NCI-H345 (cell line): ENCODE measurements at places on chromosomes 6 and 20.

DNA sequence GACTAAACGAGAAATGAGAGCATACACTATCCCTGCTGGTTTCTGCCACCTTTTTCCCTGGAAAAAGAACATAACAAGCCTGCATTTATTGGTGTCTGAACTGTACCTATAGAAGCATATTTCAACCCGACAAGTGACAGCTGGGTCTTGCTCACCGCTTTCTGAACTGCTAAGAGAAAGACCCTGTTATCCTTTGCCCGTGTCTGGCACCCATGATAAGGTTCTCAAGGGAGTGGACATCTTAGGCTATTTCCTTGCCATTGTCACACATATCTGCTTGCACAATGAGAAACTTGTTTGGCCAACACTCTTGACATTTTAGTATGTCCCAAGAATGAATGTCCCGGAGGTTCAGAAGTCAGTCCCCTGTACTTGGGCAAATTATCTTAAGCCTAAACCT is 19.3 kb downstream of the RIPOR2 start:
- no peak for DNase-seq

- peak; percentile 71 for DNase-seq
These were observed 159.3 kb upstream of the TNFAIP3 start for GRCh38 chr6:137707590-137708360.

DNA sequence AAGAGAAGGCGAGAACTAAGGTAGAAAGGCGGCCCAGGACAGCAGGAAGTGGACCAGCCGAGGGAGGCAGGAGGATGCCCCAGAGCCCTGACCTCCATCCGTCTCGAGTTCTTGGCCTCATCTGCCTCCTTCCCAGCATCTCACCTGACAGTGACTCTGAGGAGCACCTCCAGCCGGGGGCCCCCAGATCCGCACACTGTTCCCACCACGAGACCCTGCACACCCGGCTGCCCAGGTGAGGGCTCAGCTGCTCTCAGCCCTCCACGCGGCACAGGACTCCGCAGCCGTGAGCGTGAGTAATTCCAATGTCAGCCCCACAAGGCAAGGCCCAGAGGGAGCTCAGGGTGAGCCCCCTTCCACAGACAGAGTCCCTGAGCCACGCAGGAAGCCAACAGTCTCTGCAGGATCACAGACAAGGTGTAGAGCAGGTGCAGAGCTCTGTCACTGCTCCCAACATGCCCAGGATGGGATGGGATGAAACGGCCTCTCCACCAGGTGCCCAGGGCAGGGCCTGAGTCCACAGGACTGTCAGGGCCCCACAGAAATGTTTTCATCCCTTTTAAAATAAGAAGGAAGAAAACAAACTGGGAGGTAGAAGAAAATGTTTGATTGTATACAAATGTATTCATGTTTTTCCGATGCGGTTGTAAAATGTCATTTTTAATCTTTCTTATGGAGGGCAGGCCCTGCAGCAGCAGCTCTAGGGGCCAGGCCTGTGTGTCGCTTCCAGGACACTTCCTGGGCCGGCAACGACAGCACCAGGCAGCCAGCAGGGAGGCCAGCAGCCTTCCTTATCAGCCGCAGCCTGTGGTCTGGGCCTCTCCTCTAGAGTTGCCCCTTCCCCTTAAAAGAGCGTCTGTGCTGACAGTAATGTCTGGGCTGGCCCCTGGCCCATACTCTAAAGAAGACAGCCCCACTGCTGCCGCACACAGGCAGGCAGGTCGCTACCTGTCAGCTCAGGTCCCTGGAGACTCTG is 66.9 kb downstream of the DLL1 start:
- no peak for DNase-seq

GRCh38 chr6:156719395-156719719 is 57.8 kb upstream of the ARID1B start:
- no peak for DNase-seq

DNA sequence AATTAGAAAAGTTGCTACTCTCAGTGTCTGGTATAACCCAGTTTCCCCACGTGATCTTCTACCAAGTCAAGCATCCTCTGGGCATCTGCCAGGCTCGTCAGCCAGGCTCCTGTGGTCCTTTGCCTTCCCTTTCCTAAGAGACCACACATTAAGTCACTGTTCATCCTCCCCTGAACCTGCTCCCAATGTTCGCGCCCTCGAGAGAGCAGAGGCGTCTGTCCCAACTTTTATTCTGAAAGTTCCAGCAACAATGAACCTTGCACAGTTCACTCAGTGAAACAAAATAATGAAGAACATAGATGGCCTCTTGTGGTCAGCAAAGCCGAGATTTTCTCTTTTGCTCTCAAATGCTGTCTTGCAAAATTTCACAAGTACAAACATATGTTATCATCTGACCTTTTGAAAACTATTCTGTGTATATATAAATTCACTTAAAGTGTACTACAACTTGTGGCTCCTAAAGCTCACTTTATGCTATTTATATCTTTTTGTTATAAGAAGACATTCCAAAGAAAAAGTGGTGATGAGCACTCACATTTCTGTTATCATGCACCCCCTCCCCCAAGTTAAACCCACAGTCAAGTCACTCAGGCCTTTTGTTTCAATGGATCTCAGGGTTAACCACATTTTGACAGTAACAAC is 39.2 kb upstream of the NHSL1 start:
- no peak for DNase-seq

- DNase-seq: no peak
These were observed 95.4 kb upstream of the DEFB112 start for GRCh38 chr6:50145125-50145524.

- peak; percentile 27 for DNase-seq
These were observed 125.7 kb upstream of the HDAC2 start for GRCh38 chr6:114096561-114097172.

DNA sequence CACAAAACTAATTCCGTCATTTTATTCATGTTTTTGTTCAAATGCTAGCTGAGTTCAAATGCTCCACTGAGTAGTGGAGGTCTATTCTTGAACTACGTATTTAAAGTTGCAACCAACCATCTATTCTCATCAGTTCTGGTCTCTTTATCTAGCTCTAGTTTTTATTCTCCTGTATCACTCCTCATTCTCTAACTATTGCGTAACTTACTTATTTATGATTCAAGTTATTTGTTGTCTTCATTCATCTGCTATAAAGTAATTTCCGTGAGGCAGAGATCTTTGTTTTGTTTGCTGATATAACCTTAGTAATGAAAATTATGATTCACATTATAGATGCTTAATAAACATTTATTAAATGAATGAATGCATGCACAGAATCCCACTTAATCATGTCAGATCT is 221.6 kb upstream of the ASCC3 start:
- no peak for DNase-seq

DNA sequence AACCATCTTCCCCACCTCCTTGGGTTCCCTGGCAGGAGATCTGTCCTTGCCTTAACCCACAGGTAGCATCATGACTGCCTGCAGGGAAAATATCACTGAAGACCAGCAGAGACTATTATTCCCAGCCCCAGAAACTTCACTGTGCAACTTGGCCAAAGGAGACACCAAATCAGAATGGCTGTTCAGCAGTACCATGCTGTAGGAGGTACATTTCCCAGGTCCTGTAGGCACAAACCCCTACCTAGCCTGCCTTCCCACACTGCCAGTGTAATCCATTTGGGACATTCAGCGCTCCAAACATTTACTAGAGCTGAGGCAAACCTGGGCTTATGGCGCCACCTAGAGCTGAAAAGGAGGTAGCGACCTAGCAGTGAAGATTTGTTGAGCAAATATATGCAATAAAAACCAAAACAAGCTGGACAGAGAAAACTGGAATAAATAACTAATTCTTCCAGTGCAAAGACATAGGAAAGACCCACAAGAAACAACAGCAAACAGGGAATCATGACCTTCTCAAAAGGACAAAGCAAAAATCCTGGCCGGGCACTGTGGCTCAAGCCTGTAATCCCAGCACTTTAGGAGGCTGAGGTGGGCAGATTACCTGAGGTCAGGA is 60.3 kb downstream of the VTA1 start:
- no peak for DNase-seq

GRCh38 chr6:85452441-85452881 is 2.6 kb downstream of the NT5E start:
- no peak for DNase-seq

- DNase-seq: peak; percentile 94
These were observed at the start of gene CITED2 for GRCh38 chr6:139374357-139375225. Gene CITED2, minus strand, starts transcription at chr6:139374648. Its CDS starts 704 bp downstream, at chr6:139373944.

DNA sequence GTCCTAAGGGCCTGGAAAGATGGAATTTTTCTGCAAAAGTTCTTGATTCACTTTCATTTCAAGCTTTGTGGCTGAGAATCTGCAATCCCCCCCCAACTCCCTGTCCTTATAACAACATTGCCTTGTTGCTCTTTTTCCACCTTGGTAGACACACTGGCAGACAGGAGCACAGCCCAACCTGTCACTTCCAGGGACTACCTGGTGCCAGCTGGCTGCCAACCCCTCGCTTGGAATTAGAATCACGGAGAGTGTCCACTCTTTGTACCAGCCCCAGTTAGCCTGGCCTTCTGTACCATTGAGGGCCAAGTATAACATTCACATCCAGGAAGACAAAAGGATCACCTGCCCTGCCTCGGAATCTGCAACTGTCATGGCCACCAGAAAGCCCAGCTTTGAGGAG is 74.7 kb downstream of the POPDC3 start:
- no peak for DNase-seq

- DNase-seq: peak; percentile 77
These were observed 41.2 kb upstream of the MTRF1L start for GRCh38 chr6:153043719-153044118.

DNA sequence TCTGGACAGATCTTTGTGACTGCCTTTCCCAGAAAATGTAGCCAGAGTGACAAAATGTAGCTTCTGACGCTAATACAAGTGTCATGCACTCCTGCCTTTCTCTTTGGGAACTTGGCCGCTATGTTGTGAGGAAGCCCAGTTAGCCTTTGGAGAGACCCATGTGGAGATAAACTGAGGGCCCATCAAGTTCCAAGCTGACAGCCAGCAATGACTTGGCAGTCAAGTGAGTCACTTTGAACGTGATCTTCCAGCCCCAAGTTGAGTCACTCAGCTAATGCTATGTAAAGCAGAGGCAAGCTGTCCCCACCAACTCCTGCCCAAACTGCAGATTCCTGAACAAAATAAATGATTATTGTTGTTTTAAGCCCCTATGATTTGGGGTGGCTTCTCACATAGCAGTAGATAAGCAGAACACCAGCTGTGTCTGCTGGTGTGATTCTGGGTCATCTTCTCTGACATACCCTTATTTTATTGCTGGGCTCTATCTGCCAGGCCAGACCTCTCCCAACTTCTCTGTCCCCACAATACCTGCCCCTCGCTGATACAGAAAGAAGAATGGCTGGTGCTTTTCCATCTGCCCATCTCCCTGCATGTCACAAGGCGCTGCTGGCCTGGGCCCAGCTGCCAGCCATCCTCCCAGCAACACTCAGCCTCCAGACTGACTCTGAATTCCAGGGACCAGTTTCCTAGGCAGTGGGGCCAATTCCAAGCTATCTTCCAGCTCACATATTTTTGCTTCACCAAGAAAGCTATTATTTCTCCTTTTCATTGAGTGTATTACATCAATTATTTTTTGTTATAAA is 274.8 kb downstream of the LRFN2 start:
- no peak for DNase-seq

GRCh38 chr6:74969591-74970267 is 236.1 kb downstream of the COL12A1 start:
- no peak for DNase-seq

DNA sequence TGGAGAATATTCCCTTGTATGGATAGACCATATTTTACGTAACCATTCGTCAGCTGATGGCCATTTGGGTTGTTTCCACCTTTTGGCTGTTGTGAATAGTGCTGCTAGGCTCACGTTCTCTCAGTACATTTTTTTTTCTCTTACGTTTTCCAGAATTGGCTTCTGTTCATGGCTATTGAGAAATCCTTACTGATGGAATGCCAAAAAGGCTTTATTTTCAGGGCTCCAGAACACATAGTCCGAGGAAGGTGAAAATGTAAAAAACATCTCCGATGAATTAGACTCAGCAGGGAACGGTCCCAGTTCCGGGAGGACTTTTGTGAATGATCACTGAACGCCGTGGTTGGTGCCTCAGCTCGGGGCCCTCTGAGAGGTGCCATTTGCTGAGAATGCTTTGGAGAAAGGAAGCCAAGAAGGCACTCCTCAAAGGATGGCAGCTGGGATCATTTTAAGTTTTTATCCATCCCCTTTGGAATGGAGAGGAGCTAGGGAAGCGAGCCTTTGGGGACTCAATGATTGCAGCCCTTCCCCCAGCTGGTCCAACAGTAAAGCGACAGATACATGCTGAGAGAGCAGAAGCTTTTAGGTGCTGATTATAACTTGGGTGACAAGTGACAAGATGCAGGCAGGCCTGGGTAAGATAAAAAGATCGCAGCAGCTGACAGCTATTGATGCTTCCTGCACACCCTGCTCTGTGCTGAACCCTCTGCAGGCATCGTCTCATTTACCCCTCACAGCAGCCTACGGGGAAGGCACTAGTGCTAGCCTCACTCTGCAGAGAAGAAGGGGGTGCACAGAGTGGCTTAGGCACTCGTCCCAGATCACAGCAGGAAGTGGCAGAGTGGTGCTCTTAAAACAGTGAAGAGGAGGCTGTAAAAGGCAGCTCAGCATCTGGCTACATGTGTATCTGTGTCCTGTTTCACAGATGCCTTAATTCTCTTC is 133.4 kb upstream of the KCNG1 start:
- DNase-seq: peak; percentile 89

DNA sequence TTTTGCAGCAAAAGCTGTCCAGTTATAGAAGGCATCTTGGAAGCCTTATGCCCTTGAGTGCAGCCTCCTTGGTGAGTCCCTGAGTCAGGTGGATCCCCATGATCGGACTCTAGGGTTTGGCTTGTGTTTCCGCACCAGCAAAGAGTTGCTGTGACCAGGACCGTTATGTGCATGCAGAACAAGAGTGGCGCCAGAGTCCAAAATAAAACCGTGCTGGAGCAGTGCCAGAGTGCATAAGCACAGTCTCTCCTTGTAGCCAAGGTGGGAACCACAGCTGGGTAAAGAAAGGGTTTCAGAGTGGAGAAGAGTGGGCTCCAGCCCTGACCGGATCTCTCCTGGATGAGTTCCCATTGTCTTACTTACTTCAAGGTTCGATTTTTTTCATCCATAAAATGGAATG is 58.6 kb downstream of the FOXA2 start:
- DNase-seq: no peak

DNA sequence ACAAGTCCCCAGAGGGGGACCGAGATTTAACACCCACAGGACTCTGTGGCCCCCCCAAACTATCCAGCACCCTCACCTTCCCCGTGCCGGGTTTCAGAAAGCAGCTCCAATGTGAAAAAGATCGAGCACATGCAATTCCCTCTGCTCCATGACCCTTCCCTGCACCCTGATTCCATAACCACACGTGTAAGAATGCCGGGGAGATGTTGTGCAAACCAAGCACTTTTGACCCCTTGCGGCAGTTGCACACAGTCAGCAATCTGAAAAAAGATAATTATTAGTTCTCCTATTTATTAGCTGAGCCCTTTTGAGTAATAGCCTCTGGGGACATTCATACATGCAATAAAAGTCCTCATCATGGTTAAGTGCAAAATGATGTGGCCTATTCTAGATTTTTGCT is 13.0 kb downstream of the FOXQ1 start:
- DNase-seq: no peak
